ENCODE measurements at places on chromosomes 6 and 20. TPM values are rescaled to one million over a fixed set of nuclear protein-coding genes. Genes with fewer than 3 reads are reported as not detected.

- H3K36me3 ChIP-seq, result no peaks in the 10 kb centered on the region
- no peaks in the 10 kb centered on the region for H3K4me1 ChIP-seq
- H3K4me3 ChIP-seq, result no peak overlapping the region
- no peak for DNase-seq
Measured at GRCh38 chr6:96917098-96917497, 7.4 kb upstream of the KLHL32 start.

Gene DLL1
- 3.3 TPM for total RNA-seq

DNA sequence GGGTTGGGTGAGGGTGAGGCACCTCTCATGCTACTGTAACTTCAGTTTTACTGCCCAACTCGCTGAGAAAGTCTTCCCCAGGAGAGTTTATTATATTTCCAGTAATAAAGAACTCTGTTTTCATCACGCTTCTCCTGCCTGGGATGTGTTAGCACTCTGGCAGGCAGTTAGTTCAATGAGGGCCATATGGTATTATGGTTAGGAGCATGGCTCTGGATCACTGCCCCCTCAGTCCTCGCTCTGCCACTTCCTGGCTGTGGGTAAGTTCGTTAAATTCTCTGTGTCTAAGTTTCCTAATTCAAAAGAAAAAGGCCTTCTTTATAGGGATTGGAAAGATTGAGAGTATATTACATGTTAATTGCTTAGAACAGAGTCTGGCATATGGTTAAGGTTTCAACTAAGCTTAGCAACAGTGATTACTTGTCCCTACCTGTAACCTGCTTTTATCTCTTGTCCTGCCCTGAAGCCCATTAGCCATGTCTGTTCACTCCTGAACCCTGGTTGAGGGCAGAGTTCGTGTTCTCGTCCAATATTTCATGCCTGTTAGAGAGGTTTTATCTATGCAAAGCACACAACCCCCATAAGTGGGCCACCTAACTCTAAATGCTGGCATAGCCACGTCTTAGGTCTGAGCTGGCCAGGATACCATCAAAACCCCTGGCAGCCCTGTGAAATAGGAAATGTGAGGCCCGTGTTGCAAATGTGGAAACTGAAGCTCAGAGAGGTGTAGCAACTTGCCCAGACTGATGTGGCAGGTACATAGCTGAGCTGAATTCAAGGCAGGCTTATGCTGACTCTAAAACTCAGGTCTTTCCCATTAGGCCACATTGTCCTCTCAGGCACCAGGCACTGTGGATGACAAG lies 342.5 kb upstream of the JARID2 start:
- H3K4me1 ChIP-seq, result no peaks in the 10 kb centered on the region
- no peaks in the 10 kb centered on the region for H3K27me3 ChIP-seq
- no peak overlapping the region for H3K27ac ChIP-seq
- no peak overlapping the region for H3K4me3 ChIP-seq

DNA sequence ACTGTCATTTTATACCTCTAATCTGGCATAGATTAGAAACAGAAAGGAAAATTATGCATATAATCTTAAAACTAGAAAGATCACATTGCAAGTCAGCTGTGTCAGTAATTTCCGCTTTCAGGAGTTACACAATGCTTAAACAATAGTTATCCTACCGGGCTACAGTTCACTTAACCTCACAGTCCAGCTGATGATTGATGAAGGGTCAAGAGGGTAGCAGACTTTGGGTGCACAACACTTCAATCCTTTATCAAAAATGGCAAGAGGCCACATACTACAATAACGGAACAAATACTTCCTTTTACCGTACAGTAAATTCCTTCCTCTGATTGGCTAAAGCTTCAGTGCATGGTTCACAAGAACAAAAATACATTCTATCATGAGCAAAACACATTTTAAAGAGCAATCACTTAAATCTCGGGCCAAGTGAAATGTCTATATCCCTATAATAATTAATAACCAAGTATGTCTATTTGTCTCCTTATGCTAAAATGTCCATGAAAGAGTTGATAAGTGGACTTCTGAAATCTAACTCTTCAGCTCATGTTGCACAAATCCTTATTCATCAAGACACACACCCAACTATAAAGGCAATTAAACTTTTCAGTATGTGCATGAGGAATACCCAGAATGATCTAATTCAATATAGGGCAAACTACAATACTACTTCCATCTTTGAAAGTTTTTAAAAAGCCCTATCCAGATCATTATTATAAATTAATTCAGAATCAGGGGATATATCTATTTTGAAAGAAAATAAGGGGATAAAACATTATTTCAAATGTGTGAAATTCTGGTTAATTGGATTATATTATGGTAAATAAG lies 76.8 kb downstream of the HIVEP2 start:
- no peak overlapping the region for H3K27ac ChIP-seq
- H3K36me3 ChIP-seq, result no peaks in the 10 kb centered on the region
- H3K4me3 ChIP-seq, result no peak overlapping the region
- H3K27me3 ChIP-seq, result no peaks in the 10 kb centered on the region
- H3K4me1 ChIP-seq, result no peaks in the 10 kb centered on the region

Gene DSP
- 123 TPM for total RNA-seq

GRCh38 chr20:39961637-39962244 lies 727.3 kb downstream of the MAFB start:
- peaks cover 10% of the 10 kb centered on the region for H3K4me1 ChIP-seq
- no peak overlapping the region for H3K4me3 ChIP-seq
- no peaks in the 10 kb centered on the region for H3K27me3 ChIP-seq
- H3K27ac ChIP-seq, result no peak overlapping the region

Gene PSORS1C2
- not detected for total RNA-seq

Measured in hepatocyte (in vitro differentiated cells).